ENCODE measurements at places on chromosomes 12 and 14.
A peak's percentile ranks its signal among the peaks of the same experiment; 100 is the strongest.

- no peak for DNase-seq
These were observed 343.0 kb downstream of the BCAT1 start for GRCh38 chr12:24605916-24606315.

DNA sequence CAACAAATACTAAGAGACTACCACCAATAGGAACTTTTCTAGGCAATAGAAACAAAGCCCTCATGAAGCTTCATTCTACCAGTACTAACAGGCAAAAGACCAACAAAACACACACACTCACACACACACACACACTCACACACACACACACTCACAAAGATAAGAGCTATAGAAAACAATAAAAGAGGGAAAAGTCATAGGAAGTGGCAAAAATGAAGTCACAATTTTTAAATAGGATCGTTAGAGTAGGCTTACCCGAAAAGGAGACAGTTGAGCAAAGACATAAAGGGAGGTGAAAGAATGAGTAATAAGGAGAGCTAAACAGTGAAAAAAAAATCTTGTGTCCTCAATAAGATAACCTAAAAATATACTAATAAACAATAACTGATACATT lies 66.5 kb downstream of the C2CD5 start:
- DNase-seq, result no peak

GRCh38 chr12:83161456-83161855 lies 474.8 kb downstream of the TMTC2 start:
- no peak for DNase-seq

GRCh38 chr12:20578142-20578541 lies 117.0 kb upstream of the SLCO1C1 start:
- no peak for DNase-seq

- peak; percentile 63 for DNase-seq
These were observed 17.6 kb upstream of the RNASE3 start for GRCh38 chr14:20873370-20874177.

DNA sequence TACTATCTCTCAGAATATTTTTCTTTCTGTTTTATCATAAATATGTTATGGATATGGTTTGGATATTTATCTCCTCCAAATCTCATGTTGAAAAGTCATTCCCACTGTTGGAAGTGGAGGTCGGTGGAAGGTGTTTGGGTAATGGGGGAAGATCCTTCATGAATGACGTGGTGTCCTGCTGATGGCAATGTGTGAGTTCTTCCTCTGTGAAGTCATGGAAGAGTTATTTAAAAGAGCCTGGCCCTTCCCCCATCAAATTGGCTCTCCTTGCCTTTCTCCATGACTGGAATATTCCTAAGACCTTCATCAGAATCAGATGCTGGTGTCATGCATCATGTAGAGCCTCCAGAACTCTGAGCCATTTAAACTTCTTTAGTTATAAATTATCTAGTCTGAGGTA lies 1291.6 kb downstream of the FSCB start:
- no peak for DNase-seq

- no peak for DNase-seq
These were observed 47.1 kb downstream of the GIT2 start for GRCh38 chr12:109949089-109949488.

GRCh38 chr14:70152704-70153103 lies 36.0 kb downstream of the SLC8A3 start:
- DNase-seq, result no peak

- no peak for DNase-seq
These were observed 42.0 kb downstream of the GLIPR1L2 start for GRCh38 chr12:75432924-75433323.
